ENCODE measurements at places on chromosomes 11 and 22.
A peak's percentile ranks its signal among the peaks of the same experiment; 100 is the strongest.

GRCh38 chr22:44595841-44596341, 97.9 kb upstream of the RTL6 start:
- no peak for DNase-seq

DNA sequence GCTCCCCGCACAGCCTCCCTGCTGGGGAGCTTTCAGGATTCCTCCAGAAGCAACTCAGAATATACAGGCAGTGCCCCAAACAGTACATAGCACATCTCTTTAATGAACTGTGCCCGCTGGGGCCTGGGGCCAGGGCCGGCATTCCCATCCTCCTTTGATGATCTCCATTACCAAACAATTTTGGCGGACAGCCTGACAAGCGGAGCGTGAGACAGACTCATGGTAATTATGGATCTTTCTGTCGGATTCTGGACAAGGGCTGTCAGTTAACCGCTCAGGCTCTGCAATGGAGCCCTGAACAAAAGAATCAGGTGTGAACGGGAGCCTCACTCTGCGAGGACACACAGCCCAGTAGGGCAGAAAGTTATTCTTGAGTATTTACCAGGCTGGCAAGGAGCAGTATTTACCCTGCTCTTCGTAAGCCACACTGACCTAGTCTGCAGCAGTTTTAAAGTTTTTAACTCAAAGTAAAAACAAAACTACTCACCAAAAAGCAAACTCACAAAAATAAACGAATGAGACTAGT, 174.0 kb downstream of the TBC1D22A start:
- DNase-seq = no peak

DNA sequence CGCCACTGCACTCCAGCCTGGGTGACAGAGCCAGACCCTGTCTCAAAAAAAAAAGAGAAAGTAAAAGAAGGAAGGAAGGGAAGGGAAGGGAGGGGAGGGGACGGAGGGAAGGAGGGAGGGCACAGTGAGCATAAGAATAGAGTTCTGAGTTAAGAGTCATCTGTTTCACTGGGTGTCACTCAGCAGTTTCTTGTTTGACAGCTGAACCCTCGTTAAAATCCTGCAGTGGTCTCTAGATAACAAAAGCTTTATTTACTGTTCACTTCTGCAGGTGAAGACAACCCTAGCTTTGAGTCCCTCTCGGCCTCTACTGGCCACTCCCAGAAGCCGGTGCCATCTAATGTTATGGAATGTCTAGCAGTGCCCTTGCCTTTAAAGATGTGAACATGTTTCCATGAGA, 71.2 kb downstream of the CLPB start:
- no peak for DNase-seq

- no peak for DNase-seq
Measured at GRCh38 chr11:78428773-78429172, 11.2 kb upstream of the GAB2 start.

- no peak for DNase-seq
Measured at GRCh38 chr11:12862696-12863469, 146.2 kb upstream of the RASSF10 start.

GRCh38 chr22:21694795-21695429, 29.1 kb downstream of the PPIL2 start:
- no peak for DNase-seq

DNA sequence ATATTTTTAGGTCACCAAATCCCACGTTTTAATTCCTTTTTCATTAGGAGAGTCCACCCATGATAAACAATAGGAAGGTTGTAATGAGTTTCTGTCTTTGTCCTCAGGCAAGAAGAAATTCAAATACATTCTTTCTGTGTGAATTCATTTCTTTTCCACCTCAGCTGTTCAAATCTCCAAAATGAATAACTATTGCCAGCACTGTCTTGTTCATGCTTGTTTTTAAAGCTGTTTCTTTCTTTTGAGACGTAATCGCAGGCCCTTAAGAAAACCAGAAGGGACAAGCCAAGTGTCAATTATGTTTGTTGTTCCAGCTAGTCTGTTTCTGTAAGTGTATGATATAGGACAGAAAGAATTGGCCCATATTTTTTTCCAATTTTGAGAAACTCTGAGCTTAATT, 20.2 kb downstream of the MMP27 start:
- DNase-seq = no peak

DNA sequence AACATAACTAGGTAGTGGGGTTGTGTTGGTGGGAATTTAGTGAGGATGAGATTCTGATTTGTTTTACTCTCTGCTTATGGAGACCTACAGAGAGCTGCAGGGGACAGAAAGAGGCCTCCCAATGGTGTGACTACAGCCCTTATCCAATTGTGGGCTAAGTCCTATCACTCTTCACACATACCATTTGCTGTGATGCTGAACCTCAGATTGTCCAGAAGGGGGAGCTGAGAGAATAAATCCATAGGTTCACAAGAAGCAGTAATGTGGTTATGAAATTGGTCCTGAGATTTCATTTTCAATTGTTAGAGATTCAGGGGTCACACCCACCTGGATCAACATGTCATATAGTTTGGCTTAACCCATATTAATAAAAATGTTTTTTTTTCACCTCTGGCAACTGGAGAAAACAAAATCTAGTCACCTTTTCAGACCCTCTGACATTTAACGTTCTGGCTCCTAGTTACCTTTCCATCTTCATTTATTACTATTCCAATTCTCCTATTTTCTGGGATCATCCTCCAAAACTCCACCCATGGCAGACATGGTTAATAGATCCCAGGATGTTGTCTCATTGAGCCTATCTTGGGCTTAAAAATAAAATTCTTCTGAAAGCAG, 53.3 kb upstream of the PTPN5 start:
- DNase-seq = peak; percentile 19

- DNase-seq = no peak
Measured at GRCh38 chr11:113618360-113618759, 87.7 kb downstream of the TMPRSS5 start.

GRCh38 chr11:62461740-62462507, 43.1 kb downstream of the SCGB1A1 start:
- no peak for DNase-seq

GRCh38 chr11:3198815-3199214, 19.8 kb downstream of the MRGPRG start:
- DNase-seq = no peak
